ENCODE measurements at places on chromosomes 2 and 18.

GRCh38 chr2:137467246-137467862, 496.9 kb upstream of the HNMT start:
- DNase-seq = no peak

DNA sequence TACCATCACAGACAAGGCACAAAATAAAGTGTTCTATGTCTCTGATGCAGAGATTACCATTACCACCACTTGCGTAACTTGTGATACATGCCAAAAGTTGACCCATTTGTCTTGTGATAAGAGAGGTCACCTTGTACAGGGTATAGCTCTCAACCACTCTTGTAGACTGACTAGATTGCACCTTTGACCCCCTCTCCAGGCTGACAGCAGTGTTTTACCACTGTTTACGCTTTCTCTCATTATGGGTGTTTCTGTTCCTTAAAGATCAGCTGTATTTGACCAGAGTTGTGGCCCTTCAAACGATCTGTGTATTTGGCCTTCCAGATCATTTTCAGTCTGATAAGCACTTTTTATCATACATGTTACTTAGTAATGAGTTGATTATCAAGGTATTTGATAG, 215.7 kb upstream of the HNMT start:
- DNase-seq = no peak

DNA sequence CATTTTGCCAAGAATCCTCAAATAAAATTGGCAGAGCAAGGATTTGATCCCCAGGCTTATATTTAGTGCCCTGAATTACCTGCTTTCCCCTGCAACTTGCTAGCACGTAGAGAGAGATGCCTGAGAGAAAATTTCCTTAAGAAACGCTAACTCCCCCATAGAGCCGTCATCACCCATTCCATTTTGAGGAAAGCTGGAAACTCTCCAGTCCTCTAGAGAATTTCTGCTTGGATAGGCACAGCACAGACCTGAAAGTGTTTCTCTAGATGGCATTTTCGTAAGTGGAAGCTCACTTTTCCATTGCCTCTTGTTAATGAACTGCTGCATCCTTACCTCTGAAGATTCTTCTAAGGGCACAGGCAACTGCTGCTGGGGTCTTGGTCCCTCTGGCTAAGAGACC, 277.8 kb upstream of the SIX2 start:
- no peak for DNase-seq

DNA sequence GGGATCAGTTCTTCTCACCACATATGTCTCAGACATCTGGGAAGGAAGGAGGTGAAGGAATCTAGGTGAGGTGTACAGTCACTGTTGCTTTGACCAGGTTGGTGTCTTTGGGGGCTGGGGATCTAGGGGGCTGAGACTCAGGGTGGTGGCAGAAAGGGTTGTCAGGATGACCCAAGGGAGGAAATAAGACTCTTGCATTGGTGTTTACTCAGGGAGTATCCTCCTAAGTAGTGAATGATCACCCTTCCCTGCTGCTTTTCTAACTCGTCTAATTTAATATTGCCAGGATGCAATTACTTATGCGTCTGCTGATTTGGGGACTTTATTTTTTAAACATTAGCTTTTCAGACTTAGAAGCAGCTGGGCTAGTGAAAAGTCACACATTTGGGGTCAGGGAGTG, 127.8 kb upstream of the SIX3 start:
- DNase-seq = no peak

DNA sequence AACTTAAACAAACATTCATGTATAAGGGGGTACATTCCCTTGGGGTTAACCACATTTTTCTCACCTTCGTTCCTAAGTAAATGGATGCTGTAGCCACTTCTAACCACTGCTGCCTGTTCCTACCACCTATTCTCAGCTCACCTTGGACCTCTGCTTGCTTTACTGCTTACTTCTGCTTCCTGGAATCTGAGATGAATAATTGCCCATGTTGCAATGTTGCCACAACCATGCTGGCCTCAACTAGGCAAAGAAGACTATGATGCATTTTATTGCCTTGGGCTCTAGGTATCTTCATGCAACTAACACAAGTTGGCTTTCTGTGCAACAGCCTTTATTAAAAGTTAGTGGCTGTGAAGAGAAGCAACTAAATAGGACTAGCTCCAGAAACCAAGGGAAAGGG, 106.3 kb upstream of the TCF4 start:
- DNase-seq = no peak

- no peak for DNase-seq
These were observed 554.6 kb upstream of the TNP1 start for GRCh38 chr2:217414429-217414828.

DNA sequence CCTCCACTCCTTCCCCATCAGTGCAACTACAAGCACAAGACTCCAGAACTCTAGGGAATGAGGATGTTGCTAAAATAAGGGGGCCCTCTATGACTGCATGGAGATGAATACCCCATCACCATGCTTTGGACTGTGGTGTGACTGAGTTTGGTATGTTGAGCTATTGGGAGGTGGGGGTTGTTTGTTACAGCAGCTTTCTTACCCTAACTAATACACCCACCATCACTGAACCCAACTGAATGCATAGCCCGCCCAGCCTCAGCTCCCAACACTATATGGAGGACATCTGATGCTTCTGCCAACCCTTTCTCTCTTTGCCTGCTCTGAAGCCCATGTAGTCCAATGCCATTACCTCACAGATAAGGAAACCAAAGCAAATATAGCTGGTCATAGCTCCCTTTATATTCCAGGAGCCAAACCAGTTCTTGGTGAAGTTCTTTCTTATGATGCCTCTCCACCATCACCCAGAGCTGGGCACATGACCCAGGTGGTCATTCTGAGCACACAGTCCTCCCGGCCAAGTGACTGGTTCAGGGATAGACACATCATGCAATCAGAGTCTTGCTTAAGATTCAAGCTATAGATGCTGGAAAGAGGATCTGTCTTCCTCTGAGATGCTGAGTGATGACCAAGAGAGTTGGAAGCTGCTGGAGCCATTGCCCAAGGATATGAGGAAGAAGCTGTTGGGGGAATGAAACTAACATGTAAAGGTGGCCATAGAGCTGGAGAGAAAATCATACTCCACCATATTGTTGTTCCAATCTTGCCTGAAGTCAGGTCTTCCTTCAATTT, 155.6 kb upstream of the HAAO start:
- no peak for DNase-seq

GRCh38 chr2:203451011-203451410, 84.1 kb downstream of the RAPH1 start:
- DNase-seq = no peak

- no peak for DNase-seq
These were observed 77.8 kb downstream of the ADAM23 start for GRCh38 chr2:206521115-206521514.

GRCh38 chr2:56465491-56465890, 281.7 kb downstream of the CCDC85A start:
- DNase-seq = no peak

- DNase-seq = no peak
These were observed 2.8 kb downstream of the TMEM169 start for GRCh38 chr2:216084547-216084946.

DNA sequence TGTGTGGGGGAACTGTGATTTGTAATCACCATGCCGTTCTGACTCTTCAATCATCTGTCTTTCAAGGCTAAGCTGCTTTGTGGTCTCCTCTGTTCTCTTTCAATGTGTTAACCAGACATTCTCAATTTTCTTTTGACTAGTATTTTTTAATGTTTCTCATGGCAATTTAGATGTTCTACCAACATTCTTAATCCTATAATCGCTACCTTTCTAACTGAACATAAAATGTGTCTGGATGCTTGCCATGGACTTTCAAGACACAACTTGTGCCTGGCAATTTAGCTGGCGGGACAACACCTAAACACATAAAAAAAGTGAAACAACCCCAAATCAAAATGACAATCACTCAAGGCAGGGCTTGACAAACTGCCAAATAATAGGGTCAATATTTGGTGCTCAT, 135.0 kb upstream of the ACKR3 start:
- DNase-seq = no peak

GRCh38 chr2:207897541-207898353, 127.6 kb downstream of the PLEKHM3 start:
- no peak for DNase-seq

DNA sequence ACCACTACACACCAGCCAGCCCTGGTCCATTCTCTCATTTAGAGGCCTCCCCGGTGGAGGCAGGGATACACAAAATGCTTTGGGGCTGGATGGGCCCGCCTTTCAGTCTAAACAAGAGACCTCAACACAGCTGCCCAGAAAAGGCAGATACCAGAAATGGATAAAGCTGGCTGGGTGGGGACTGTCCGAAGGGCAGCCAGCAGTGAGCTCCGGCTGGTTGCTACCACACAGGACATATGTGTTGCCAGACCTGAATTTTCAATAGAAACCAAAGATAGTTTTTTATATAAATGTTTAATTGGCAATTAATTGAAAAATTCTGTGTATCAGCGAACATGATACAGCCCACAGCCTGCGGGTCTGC, 1.4 kb downstream of the GPBAR1 start:
- no peak for DNase-seq

DNA sequence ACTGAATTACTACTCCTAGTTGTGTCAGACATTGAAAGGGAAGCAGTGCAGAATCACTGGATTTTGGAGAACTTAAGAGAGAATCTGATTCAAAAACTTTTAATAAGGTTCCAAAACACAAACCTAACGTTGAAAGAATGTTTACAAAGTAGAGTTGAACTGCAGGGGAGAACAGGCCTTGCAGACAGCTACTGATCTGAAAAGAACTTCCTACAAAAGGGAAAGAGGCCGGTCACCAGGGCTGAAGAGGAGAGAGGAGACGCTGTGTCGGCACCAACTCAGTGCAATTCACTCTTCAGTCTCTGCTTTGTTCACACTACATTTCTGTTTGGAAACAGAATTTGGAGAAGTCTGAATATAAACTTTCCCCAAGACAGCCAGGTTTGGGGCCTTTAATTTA, 124.0 kb downstream of the GAREM1 start:
- no peak for DNase-seq

- DNase-seq = no peak
These were observed 3.8 kb downstream of the GRB14 start for GRCh38 chr2:164617466-164617865.

DNA sequence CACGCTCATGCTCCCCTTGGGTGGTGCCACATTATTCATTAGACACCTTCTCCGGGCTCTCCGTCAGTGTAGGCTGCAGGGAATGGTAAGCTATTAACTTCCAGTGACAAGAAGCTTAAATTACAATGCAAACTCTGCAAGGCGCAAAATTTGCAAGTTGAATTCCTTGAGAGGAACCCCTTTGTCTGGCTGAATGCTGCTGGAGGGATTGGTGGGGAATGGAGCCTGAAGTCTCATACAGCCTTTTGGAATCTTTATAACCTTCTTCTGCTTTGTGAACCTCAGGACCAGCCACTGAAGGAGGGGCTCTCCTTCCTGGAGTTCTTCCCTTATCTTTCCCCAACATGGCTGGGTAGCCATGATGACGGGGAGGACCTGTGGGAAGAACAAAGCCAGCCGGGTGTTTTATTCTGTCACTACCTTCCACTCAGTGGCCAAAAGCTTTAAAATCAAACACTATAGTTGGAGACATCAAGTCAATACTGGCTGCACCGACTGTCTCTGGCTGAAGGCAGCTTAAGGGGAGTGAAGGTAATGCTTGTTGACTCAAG, 220.9 kb upstream of the EPHA4 start:
- no peak for DNase-seq

DNA sequence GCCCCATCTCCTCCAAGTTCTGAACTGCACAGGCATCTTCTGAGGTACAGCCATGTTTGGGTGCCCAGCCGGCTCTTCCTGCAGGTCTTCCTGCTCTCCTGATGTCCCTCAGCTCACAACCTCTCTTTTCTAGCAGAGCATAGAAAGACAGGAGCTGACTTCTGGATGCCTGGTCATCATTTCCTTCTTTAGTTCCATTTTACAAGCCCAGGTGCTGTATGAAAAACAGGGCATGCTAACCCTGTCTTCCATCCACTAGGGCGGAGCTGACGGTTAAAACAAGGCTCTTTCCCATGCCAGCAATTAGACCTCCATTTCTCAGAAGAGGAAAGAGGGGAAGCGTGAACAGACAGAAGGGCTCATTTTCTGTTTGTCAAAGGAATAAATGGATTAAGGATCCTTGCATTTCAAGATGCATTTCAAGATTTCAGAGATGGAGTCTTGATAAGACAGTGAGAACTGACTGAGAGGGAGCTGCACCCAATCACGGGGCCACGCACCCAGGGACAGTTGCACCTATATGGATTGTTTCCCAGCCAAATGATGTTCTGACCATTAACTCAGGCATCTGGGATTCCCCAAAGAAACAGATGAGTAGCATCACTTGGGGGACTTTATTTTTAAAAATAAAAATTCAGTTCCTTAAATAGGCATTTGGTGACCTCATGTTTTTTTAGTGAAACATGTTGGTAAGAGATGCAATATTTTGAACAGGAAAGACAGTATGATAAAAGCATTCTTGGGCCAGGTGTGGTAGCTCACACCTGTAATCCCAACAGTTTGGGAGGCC, 45.8 kb upstream of the EML6 start:
- DNase-seq = no peak

- no peak for DNase-seq
These were observed 133.3 kb downstream of the OSR1 start for GRCh38 chr2:19225126-19225525.

DNA sequence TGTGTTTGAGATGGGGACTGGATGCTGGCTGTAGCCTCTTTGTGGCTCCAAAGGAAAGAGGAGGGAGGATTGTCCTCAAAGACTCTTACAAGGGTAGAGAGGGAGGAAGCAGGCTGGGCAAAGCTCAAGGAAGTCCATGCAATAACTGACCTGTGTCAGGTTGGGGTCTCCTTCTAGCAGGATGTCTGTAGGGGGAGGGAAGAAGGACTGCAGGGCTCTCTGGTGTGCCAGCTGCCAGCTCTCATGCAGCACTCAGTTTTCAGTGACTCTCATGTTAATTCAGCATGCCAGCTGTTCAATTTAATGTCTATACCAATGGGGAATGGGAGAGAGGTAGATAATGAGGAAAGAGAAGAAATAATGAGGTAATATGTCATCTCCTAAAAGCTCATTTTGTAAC, 85.3 kb upstream of the RANBP2 start:
- no peak for DNase-seq

GRCh38 chr2:141517852-141518421, 612.9 kb downstream of the LRP1B start:
- no peak for DNase-seq
